ENCODE measurements at places on chromosomes 5 and 9.

DNA sequence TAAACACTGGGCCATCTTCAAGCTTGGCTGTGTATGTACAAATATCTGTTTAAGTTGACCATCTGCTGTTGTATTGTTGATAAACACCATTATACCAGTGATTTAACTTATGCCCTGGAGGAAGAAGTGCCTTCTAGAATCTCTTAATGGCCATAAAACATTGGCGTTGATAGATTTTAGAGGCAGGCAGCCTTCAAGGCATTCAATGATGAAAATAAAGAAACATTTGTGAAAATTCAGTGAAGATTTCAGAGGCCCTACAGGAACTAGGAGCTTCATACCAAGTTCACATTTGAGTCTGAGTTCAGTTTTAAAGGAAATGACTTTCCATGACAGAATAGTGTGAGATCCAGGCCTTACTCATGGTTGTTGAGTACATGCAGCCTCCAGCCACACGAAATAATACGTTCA lies 52.2 kb downstream of the MAP1B start:
- DNase-seq: no peak

DNA sequence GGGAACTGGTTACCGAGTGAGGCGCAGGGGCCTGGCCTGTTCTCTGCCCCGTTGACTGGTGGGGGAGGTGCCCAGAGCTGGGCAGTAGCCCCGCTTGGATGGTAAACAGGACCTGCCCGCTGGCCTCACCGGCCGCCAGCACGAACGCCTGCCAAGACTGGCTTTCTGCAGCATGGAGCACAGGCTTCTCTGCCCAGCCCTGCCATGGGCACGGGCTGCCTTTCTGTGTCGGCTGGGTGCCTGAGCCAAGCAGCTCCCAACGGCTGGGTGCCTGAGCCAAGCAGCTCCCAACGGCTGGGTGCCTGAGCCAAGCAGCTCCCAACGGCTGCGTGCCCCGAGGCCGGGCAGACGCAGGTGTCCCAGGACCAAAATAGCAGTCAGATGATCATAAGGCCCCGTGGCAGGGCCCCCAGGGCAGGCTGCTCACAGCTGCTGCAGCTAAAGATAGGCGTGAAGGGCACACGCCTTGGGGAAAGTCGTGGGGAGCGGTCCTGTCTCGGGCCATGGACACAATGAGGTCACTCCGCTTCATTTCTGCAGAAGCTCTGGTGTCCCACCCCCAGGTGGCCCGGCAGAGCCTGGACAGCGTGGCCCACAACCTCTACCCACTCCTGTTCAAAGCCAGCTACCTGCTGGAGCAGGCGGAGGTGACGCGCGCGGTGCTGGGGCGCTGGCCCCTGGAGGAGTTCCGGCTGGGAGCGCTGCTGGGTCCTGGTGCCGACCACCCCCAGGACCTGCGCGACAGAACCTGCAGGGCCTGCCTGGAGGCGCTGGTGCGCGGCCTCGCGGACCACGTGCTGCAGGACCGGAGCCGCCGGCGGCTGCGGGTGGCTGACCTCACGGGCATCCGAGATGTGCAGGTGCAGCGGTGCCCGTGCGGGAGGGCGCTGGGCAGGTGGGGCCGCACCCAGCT lies at the start of gene LRRC14B:
TSS of gene LRRC14B (plus strand) at position 460 of the 913 bp plus-strand sequence. CDS start at position 504, 44 bp downstream.
- no peak for DNase-seq

DNA sequence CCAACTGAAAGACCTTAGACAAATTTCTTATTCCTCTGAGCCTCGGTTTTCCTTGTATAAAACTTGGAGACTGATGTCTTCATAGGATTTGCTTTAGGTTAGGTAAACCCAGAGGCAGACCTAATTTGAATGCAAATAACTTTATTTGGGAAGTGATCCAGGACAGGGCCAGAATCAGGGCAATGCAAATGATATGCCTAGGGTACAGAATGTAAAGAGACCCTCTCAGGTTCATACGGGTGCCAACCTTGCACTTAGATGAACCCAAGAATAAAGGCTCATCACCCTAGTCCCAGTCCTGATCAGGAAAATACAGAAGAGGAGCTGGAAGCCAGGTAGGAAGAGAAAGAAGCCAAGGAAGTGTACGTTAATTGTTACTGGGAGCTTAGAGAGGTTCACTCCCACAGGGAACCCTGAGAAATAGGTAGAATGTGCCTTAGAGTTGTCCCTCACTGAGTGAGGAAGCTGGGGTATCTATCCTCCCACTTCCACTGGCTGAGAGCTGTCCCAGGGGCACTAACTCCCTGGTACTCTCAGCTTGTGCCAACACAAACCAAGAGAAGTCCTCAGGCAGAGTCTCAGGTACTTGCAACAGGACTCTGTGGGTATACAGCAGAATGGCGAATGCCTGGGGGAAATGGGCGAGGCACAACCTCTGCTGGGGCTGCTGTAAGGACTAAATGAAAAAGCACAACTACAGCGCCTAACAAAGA lies 3.1 kb upstream of the HK3 start:
- no peak for DNase-seq

GRCh38 chr5:96079075-96079474 lies 117.4 kb upstream of the ELL2 start:
- DNase-seq: peak; percentile 59

- DNase-seq: peak; percentile 87
Observed at GRCh38 chr9:92970467-92970923, 23.2 kb downstream of the FGD3 start.

GRCh38 chr5:145157841-145158240 lies 677.3 kb downstream of the PRELID2 start:
- no peak for DNase-seq

DNA sequence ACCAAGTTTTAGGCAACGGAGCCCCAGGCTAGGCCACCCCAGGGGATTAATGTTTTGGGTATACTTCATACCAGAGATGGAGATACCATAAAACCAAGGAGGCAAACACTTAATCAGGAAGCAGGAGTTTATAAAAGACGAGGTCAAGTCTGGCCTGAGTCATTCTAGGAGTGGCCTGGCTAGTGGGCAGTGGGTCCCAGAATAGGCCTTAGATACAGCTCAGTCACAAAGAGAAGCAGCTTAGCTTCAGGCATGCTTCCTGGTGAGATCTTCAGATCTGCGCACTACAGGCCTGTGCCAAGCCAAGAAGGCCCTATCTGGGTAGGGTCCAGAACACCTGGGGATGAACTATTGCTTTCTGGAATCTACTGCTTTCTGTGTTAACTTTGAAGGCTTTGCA lies 20.6 kb upstream of the NR5A1 start:
- DNase-seq: no peak

DNA sequence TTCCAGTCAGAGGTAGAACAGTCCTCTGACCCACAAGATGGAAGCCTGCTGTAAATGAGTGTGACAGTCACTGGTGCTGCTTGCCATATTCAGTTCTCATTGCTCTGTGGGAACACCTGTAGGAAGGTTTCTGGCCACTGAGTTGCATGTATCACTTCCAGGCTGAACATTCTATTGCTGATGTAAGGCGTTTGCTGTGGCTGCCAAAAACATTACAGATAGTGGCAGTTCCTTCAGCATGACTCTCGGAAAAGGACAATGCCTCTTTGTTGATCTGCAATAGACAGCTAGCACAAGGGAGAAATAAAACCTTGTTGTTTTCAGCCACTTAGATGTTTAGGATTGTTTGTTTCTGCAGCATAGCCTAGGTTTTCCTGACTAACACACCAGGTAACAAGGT lies 217.2 kb downstream of the AGTPBP1 start:
- no peak for DNase-seq

DNA sequence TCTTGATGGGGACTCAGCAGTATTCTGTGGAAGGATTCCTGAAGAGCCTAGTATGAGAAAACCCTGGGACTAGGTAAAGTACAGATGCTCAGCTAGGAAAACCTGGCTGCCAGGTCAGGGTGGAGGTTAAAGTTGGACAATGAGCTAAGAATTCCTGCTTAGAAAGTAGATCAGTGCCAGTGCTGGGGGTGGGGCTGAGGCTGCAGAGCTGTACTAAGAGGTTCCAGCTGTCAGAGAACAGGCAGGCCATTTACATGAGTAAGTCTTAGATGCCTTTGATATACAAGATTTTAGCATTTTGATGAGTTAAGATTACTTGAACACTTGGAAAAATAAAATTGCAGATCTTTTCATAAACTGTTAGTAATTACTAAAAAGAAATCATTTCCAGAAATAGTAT lies 332.3 kb upstream of the NUDT12 start:
- DNase-seq: peak; percentile 42

DNA sequence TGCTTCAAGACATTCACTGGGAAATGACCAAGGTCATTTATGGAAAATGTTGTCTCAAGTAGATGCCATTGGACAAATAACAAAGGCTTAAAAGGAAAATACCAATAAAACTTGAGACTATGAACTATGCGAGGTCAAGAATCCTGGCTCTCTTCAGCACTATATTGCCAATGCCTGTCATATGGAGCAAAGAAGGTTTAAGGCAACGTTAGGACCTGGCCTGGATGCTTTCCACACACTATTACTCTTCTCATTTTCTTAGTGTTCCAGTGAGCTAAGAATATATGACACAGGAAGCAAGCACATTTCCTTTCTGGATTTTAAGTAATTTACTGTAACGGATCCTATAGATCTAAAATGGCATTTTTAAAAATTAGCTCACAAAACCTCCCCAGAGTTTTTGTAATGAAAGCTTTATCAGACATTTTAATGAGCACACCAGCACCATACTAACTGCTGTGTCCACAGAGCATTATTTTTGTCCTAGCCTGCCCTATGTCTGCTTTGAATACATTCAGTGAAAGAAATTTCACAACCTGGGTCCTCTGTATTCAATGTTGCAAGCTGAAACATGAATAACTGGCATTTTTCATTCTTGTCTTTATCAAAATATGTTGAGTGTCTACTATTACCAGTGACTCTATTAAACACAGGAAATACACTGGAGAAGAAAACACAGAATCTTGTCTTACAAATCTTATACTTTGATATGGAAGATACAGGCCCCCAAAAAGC lies 315.6 kb downstream of the CETN3 start:
- no peak for DNase-seq

DNA sequence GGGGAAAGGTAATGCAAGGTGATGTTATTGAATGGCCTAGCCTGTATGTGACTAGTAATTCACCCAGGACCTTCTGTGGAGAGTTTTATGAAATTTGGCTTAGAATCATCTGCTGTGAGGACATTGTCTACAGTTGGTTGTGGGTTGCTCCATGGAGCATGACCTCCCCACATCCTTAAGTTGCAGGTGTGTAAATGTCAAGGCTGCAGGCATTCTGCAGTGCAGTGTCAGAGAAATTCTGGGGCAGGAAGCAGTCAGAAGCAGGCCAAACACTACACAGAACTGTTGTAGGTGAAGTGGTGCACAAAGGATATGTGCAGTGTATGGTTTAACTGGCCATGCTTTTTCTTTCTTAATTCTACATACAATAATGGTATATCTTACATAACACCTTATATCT lies 588.3 kb downstream of the EBF1 start:
- no peak for DNase-seq
